ENCODE measurements at places on chromosomes 16 and 17.

- DNase-seq = no peak
These were observed 12.0 kb upstream of the MED13 start for GRCh38 chr17:62076864-62077788.

DNA sequence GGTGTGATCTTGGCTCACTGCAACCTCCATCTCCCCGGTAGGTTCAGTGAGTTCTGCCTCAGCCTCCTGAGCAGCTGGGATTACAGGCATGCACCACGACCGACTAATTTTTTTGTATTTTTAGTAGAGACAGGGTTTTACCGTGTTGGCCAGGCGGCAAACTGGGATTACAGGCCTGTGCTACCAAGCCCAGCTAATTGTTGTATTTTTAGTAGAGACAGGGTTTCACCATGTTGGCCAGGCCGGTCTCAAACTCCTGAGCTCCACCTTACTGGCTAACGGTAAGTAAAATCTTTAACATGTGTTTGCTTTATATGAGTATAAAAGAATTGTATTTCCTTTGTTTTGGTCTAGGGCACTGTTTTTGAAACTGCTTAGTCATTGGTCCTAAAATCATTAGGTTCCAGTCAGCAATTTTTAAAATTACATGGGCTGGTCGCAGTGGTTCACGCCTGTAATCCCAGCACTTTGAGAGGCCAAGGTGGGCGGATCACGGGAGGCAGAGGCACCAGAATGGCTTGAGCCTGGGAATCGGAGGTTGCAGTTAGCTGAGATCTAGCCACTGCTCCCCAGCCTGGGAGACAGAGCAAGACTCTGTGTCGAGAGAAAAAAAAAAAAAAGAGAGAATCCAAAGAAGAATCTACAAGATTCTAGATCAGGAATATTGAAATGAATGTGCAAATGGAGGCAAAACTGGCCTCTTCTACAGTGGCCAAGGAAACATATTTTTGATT is 3.6 kb downstream of the FLYWCH1 start:
- DNase-seq = no peak

DNA sequence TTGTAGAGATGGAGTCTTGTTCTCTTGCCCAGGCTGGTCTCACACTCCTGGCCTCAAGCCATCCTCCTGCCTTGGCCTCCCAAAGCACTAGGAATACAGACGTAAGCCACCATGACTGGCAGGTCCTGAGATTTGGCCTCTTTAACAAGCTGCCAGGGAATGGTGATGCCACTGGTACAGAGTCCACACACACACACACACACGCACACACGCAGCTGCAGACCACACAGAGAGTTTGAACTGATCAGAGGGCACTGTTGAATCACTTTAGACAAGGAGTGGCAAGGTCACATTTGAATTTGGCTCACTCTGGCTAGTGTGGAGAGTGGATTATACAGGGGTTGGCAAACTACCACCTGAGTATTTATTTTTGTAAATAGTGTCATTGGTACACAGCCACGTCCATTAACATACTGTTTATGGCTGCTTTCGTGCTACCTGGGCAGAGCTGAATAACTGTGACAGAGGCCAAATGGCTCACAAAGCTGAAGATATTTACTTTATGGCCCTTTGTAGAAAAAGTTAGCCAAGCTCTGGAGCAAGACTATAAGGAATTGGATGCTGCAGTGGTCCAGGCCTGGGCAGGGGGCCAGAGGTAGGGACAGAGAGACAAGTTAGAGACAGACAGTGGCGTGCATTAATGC is 9.9 kb downstream of the ITPRIPL2 start:
- no peak for DNase-seq

DNA sequence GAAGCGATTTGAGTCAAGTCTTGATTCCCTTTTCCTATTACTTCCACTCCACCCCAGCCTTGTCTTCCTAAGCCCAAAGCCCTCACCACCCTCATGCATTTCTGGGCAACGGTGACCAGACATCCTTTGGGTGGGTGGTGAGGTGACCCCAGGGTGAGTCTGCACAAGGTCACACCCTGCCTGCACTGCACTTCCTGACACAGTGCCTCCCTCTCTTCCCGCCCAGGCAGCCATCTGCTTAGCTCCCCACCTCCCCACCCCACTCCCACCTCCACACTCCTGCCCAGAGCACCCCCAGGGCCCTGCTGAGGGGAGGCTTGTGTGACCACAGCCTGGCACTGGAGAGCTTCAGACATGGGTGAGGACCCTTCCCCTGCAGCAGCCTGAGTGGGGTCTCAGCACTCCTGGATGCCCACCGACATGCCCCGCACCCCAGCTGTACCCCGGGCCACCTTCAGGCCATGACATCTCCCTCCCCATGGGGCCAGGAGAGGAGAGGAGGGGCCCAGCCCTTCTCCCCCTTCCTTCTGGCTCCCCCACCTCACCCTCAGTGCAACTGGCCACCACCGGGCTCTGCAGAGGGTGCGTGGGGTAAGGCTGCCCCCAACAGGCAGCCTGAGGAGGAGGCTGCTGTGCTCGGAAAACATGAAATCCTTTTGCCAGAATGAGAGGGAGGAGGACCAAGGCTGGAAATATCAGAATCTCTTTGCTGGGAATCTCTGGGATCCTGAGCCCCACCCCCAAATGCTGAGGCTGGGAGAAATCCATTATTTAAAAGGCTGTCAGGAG is 68.6 kb downstream of the CCT6B start:
- peak; percentile 41 for DNase-seq

DNA sequence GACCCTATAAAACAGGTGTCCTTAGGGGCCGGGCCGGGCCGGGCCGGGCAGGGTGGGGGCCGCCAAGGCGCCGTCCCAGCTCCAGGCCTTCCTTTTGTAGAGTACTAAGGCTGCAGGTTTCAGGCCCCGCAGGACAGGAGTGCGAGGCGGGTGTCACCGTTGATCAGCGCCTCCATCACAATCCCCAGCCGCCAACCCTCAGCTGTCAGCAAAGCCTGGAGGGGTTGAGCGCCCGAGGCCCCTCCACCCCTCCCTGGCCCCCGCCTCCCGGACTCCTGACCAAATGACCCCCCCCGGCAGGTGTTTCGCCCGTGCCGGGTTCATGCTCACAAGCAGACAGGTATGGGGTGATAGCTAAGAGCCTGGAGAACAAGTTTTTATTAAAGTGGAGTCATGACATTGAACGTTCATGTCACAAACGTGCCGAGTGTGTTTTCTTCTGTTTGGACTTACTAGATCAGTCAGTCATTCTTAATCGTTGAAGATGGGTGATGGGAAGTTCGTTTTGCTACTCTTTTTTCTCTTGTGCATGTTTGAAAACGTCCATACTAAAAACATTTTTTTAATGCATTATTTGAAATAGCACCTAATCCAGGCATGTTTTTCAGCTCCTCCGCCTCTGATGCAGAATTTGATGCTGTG is 534 bp downstream of the ARL2BP start:
- peak; percentile 41 for DNase-seq

DNA sequence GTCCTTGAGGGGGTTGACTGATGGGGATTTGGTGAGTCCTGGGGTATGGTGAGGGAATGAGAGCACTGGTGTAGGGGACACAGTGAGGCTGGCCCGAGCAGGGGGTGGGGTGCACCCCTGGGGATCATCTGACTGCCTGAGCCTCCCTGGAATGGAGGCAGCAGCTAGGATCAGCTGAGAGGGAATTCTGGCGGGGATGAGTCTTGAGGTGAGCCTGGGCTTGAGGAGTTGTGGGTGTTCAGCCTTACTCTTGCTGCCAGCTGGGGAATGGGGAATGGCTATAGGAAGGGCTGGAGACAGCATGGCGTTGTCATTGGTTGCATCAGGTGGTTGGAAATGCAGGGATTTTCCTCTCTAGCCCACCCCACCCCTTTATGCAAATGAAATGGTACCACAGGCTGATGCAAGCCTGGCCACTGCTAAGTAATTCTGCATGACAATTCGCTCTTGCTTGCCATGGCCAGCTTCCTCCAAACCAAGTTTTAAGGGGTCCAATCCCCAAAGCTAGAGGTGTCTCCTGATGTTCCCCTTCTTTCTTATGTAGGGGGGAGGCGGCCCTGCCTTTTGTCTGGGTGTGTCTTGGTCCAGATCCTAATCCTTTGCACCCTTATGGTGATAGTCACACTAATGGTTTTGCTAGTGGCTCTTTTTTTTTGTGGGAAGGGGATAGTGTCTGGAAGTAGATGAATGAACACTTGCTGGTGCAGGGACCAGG is 7.5 kb downstream of the NFE2L1 start:
- no peak for DNase-seq

DNA sequence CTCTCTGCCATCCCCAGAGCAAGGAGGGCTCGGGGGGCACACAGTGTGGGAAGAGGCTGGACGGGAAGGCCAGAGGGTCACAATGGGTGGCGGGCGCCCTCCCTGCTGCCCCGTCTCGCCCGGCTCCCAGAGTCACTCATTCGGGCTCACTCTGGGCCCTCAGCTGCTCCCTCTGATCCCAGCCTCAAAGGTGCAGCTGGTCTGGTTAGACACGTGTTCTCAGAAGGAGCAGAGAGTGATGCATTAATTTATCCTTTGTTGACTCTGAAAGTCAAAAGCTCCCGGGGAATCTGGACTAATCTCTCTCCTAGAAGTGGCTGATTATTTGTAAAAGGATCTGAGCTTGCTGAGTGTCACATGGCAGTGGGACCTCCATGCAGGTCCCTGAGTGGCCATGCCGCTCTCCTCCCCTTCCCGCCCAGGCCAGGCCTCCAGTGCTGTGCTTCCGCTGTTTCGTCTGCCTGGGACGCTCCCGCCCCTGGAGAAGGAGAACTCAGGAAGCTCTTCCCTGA is 87.5 kb downstream of the SEC14L1 start:
- DNase-seq = no peak

GRCh38 chr17:40333781-40334448 is 24.9 kb downstream of the RARA start:
- DNase-seq = no peak

GRCh38 chr16:13938480-13938879 is 18.5 kb downstream of the ERCC4 start:
- DNase-seq = no peak

GRCh38 chr17:30248786-30249185 is 13.3 kb upstream of the SLC6A4 start:
- DNase-seq = no peak

- peak; percentile 13 for DNase-seq
These were observed 2.1 kb downstream of the SLC16A6 start for GRCh38 chr17:68288804-68289203.

- no peak for DNase-seq
These were observed 40.1 kb upstream of the C1QL1 start for GRCh38 chr17:45008216-45008615.

DNA sequence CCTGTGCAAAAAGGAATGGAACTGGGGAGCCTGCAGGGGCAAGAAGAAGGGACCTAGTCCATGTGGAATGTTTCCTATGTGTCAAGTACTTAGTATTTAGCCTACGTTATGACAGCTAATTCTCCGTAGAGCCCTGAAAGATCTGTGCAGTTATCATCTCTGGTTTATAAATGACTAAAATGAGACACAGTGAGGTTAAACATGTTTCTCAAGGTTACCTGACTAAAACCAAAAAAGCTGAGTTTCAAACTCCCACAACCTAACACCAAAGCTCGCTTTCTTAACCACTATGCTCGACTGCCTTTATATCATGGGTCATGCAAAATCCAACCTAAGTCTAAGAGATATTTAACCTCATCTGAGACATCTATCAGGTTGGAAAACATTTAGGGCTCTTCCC is 53.3 kb upstream of the CCL2 start:
- no peak for DNase-seq

Measured in dermis blood vessel endothelial cell (primary cell).